ENCODE measurements at places on chromosomes 7 and 10.

- no peak for DNase-seq
These were observed 229.7 kb downstream of the CACNB2 start for GRCh38 chr10:18369859-18370473.

DNA sequence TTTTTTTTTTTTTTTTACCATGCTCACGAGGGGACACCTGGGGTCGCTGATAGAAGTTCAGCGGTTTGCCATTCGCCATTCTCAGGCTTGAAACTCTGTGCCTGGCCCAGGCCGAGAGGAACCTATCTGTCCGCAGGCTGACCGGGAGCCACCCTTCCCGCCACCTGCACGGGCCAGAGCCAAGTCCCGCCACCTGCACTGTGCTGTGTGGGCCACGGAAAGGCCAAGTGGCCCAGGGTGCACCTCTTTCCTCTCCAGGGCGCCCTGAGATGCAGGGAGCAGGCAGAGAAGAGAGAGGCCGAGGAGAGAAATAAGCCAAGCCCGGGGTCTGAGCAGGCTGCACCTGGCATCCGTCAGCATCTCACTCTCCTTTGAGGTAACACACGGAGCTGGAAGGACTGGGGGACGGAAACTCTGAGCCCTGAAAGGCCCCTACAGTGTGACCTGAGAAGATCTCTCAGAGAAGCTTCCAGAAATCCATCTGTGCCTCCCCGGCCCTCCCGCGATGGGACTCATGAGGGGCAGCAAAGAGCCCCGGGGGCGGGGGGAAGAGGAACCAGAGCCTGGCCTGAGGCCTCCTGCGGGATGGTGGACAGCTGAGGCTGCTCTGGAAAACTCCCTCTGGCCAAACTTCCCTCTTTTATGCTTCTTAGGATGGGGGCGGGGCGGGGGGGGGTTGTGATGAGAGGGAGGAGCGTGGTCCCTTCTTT, 46.6 kb downstream of the PRKAG2 start:
- no peak for DNase-seq

GRCh38 chr7:13603661-13604060, 385.8 kb downstream of the ETV1 start:
- DNase-seq: no peak

GRCh38 chr10:37684765-37685164, 172.6 kb downstream of the ZNF248 start:
- DNase-seq: no peak

DNA sequence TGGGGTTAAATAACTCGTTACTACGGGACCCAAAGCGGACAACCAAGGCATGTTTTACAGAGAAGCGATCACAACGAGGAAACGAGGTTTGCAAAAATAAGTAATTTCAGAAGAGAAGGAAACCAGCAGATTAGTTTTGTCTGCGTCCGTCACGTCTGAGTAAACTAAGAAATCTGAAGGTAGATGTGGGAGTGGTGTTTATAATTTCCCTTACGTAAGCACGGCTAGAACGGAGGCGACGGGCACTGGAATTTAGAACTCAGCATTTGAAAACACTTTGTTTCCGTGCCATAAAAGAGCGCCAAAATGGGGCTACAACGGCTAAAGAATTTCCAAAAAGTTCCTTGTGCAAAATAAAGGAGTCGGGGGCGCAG, 718 bp upstream of the UMAD1 start:
- no peak for DNase-seq

GRCh38 chr10:251982-252582, 116.8 kb downstream of the ZMYND11 start:
- no peak for DNase-seq
